ENCODE measurements at places on chromosomes 2 and 18.

DNA sequence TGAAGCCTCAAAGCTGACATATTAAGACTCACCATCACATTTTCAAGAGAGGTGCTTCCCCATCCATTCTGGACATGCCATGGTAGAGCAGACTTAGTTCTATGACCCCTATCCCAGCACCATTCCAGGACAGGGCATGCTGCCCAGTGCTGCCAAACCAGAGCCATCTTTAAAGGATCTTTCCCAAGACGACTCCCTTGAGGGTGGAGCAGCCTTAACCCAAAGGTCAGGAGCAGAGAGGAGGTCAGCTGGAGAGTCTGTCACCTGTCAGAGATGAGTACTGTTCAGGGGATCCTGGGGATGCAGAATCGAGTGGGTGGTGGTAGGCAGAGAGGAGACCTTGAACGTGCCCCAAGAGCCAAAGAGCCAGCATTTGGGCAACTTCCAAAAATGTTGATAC lies 459.8 kb downstream of the STK39 start:
- no peak for DNase-seq

- no peak for DNase-seq
Observed at GRCh38 chr18:69838620-69839411, 108.9 kb downstream of the CD226 start.

DNA sequence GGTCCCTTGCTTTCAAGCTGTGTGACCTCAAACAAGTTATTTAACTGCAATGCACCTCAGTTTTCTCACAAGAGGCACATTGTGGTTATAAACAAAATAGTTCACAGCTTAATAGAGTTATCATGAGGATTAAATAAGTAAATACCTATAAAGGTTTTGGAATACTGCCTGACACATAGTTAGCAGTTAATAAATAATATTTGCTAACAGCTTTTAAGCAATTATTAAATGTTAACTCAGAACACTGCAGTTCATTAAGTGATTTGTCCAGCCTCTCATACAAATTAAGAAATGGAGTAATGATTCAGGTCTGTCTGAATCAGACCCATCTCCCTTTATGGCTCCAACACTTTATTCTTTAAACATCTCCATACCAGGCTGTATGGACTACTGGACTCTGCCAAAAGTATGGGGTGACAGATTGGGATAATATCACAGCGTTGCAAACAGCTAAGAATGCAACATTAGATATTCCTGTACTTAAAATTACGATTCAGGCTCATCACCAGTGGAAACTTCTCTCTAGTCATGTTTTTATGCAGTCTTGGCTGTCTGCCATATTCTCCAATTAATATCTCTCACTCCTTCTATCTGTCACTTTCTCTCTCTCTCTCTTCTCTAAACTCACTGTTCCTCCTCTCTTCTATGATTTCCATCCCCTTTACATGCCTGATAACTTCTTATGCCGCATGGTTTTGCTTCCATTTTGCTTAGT lies 370.6 kb upstream of the UBE2E3 start:
- no peak for DNase-seq

DNA sequence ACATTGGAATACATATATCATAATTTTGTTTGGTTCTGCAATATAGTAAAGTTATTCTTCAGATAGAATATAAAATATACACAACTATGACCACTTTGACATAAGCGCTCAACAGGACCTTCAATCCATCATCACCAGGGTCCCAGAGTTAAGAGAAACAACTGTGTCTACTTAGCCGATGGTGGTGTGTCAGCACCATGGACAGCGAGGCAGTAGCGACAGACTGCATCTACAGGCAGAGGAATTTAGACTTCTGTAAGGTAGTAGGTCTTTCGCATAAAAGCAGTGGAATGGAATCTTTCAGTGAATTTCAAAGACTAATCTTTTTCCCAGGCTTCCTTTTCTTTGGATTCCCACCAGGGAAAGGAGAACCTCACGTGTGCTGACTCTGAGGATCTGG lies 20.5 kb upstream of the LRPPRC start:
- DNase-seq = peak; percentile 10

DNA sequence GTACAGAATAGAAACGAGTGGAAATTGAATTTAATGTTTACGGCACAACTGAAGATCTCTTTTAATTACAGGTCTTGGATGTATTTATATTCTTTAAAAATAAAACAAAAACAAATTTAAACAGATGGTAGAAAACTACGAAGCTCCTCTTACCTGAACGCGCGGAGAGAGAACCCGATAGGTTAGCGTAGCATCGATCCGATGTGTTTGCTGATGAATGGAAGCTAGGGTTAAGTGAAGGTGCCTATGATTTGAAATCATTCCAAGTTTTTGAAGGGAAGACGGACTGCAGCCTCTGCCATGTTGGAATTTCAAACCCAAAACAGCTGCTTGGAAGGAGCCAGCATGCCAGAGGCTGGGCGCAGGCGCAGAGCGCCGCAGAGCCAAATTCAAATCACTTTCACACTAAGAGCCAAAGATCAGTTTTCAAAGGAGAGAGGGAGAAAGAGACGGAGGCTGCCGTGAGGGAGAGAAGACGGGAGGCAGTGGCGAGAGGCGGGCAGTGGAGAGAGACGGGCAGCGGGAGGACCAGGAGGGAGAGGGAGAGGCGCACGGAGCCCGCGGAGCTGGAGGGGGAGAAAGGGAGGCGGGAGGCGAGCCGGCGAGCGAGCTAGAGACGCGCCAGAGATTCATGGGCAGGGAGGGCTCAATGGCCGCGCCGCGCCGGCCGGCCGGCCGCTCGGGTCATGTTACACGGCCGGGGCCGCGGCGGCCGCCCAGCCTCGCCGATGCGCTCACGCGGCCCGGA lies at the start of gene FIGN:
FIGN (minus strand) TSS at position 324 of the 748 bp plus-strand sequence. CDS start 1,081 bp downstream, outside the sequence.
- DNase-seq = no peak

Measured in immature natural killer cell (primary cell).